ENCODE measurements at places on chromosomes 13 and 19.

GRCh38 chr13:21676611-21677021 lies 5.7 kb downstream of the FGF9 start:
- peak; percentile 66 for DNase-seq

DNA sequence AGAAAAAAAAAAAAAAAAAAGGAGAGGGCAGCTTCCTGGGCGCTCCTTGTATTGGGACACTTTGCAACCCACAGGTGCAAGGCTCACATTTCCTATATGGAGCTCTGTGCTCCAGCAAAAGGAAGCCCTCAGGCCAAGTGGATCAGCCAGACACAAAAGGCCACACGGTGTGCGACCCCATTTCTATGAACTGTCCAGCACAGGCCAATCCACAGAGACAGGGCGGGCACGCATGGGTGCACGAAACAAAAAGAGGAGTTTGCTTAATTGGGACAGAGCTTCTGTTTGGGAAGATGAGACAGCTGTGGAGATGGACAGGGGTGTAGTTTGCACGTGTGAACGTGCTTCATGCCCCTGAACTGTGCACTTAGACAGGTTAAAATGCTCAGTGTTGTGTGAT lies 31.6 kb upstream of the MATK start:
- no peak for DNase-seq

- peak; percentile 59 for DNase-seq
These were observed 60.0 kb downstream of the VWA8 start for GRCh38 chr13:41900918-41901317.

DNA sequence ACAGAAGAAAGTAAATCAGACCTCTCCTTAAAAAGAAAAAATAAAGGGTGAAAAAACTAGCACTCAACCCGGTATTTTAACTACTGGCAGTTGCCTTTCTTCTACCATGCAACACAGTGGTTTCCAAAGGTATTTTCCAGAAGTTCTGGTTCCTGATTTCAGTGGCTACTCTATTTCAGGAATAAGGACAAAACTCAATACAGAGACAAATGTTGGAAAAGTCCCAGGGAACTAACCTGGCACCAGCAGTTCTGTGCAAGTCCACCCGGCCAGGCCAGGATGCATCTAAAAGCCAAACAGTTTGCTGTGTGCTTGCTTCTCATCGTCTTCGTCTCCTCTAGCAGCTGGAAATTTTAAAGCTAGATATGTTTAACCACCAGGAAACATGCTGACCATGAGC lies 52.5 kb downstream of the FOXO1 start:
- DNase-seq: no peak

DNA sequence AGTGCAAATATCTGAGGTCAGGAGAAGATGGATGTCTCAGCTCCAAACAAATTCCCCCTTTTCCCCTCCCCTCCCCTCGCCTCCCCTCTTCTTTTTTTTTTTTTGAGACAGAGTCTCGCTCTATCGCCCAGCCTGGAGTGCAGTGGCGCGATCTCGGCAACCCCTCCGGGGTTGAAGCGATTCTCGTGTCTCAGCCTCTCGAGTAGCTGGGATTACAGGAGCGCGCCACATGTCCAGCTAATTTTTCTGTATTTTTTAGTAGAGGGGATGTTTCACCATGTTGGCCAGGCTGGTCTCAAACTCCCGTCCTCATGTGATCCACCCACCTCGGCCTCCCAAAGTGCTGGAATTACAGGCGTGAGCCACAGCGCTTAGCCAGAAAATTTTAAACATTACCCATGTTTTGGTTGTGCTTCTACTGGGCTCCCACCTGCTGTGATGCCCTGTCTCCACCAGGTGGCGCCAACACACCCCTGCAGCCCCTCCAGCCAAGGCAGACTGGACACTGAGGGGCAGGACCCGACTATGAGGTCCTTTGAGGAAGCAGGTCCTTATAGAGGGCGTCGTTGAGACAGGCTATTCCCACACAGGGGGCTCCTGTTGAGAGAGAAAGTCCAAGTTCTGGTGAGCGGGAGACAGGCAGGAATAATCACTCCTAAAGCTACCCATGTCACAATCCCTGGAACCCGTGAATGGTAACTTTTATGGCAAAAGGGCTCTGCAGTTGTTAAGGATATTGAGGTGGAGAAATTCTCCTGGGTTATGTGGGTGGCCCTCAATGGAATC lies 6.3 kb downstream of the ERICH4 start:
- peak; percentile 84 for DNase-seq

- no peak for DNase-seq
These were observed 167.5 kb upstream of the FREM2 start for GRCh38 chr13:38519229-38519911.

DNA sequence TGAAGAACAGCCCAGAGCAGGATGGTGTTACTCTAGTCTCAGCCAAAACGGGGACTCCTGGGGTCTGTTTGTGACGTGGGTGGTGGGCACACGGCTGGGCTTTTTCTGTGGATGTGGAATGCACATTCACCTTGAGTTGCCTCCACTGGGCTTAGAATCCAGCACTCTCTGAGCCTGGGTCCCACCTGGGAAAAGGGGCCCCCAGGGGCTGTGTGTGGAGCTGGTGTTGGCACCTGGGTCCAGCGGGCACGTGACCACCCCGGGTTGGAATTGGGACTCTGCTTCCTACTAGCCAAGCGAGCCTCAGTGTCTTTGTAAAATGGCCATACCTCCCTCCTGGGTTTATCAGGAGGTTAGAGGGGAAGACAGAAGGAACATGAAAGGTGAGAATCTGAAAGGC lies 29.2 kb upstream of the F2RL3 start:
- DNase-seq: no peak

DNA sequence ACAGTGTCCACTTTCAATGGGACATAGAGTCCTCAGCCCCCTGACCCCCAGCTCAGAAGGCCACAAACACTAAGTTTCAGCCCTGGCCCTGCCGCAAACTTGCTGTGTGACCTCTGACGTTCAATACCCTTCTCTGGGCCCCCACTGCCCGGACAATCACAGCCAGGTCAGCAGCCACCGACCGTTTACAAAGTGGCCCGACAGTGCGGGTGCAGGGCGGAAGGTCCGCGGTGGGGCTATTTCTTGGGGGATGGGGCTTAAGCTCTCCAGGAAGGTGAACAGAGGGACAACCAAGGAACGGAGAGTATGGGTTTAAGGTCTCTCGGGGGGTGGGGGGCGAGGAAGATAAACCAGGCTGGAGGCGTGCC lies 496 bp downstream of the SMIM7 start:
- DNase-seq: no peak

- DNase-seq: no peak
These were observed 14.7 kb downstream of the LACC1 start for GRCh38 chr13:43894438-43894837.

DNA sequence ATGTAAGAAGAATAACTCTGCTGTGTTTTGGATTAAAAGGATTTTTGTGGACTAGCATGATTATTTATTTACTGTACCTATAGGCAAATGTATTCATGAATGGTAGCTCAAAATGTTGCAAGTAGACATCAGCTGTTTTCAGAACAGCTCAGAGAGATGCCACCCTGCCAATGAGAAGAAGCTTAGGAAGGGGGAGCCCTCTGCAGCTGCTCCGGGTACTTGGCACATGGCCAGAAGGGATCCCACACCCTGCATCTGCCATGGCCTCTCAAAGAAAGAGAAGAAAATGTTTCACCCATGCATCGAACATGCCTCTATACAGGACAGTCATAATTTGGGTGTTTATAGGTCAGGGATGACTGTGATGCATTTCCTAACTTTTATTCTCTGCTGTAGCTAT lies 30.5 kb upstream of the MBNL2 start:
- no peak for DNase-seq

GRCh38 chr13:106407338-106407737 lies 128.1 kb downstream of the EFNB2 start:
- DNase-seq: no peak

DNA sequence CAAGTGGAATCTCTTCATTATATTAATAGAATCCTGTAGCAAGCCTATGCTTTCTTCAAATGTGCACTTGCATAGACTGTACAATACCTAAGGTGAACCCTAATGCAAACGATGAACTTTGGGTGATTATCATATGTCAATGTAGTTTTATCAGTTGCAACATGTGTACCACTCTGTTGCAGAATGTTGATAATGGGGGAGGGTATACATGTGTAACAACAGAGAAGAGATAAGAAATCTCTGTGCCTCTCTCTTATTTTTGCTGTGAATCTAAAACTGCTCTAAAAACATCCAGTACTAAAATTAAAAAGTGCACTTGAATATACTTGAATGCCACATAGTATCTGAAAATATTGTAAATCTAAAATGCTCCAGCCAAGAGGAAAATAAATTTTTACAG lies 820.8 kb upstream of the MIR17HG start:
- no peak for DNase-seq

- DNase-seq: no peak
These were observed 177.1 kb downstream of the RBM26 start for GRCh38 chr13:79228972-79229371.

DNA sequence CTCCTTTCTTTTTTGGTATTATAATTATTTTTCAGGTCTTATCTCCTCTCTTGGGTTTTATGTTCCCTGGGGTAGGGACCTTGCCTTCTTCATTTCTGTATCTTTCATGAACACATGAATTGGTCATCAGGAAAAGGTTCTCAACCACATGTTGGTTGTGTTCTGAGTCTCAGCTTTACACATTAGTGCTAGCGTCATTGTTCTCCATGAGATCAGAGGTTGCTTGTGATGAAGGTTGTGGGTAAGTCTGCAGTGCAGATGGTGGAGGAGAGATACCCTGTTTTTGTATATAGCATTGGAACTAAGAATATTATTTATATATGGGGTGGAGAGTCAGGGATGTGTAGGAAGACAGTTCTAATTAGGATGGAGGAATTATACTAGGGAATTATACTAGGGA lies 24.5 kb upstream of the CEACAM8 start:
- no peak for DNase-seq

DNA sequence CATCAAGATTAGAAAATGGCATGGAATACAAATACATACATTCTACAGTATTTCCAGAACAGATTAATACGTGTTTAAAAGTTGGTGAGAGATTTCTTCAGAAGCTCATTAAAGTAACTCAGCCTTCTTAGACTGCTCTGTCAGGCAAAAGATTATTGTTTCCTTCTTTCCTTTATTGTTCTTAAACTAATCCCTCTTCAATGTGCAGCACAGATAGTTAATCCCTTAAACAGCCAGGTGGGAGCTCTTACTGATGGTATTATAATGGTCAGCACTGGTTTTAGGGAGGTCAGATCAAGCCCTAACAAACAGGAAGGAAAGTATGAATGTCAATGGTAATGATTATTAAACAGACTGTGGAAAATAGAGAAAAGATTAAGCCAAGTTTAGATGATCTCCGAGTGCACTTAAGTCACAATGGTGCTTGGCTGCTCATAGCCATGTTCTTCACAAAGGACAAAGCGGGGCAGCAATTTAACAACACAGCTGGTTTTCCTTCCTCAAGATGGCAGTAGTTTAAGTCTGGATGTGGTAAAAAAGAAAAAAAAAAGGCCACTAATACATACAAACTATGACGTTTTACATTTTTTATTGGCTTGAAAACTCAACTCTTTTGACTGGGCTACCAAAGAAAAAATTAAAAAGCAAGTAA lies 992.6 kb downstream of the PCDH9 start:
- no peak for DNase-seq

GRCh38 chr19:43438291-43439031 lies 23.8 kb downstream of the TEX101 start:
- peak; percentile 43 for DNase-seq

DNA sequence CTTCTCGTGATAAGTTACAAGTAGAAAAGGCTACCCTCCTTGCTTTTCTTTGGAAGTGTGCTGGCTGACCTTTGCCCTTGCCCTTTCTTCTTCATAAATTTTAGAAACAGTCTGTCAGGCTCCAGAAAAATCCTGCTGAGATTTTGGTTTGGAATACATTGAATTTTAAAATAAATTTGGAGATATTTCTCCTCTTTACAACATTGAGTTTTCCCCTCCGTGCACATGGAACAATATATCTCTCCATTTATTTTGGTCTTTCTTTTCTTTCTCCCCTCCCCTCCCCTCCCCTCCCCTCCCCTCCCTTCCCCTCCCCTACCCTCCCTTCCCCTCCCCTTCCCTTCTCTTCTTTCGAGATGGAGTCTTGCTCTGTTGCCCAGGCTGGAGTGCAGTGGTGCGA lies 8.6 kb downstream of the KLK4 start:
- DNase-seq: no peak

DNA sequence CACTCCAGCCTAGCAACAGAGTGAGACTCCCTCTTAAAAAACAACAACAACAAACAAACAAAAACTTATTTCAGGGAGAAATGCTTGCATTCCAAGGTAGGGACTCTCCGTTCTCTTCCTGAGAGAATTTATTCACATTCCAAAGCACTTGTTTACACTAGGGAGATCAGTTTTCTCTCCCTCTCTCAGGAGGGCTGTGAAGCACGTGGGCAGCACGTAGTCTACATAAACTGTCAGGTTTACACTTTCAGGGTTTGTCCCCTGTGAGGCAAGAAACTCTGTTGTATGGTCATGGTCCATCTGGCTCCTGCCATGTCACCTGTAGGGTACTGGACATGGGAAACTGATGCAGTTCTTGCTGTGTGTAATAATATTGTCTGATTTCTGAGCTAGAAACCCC lies 31.6 kb downstream of the WDR87 start:
- DNase-seq: no peak

- DNase-seq: peak; percentile 55
These were observed 1.5 kb downstream of the ABHD17A start for GRCh38 chr19:1883784-1884183.

GRCh38 chr13:64041296-64041695 lies 2625.6 kb upstream of the PCDH20 start:
- DNase-seq: no peak

DNA sequence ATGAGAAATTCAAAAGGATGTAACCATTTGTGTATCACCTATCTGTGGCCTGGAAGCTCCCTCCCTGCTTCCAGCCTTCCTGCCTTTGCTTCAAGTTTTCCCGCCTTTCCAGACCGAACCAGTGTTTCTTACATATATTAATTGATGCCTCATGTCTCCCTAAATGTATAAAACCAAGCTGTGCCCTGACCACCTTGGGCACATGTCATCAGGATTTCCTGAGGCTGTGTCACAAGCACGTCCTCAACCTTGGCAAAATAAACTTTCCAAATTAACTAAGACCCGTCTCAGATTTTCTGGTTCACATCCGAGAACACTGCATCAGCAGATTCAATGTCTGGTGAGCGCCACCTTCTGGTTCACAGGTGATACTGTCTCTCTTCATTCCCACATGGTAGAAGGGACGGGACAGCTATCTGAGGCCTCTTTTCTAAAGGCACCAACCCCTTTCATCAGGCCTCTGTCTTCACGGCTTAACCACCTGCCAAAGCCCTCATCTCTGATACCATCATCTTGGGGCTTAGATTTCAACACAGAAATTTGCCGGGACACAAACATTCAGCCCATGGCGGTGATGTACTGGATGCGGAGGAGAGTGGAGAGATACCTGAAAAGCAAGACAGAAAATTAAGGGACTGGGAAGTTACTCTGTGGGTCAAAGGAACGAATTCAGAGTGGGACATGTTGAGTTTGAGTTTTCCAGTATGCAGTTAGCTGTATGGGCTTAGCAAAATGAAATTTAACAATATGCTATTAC lies 58.7 kb upstream of the PABPC3 start:
- DNase-seq: peak; percentile 69

GRCh38 chr19:53086949-53087348 lies 16.3 kb downstream of the ZNF160 start:
- DNase-seq: no peak

GRCh38 chr19:51815043-51815442 lies 20.1 kb downstream of the FPR3 start:
- DNase-seq: no peak

Measured in activated naive CD4-positive, alpha-beta T cell treated with anti-CD3 and anti-CD28 coated beads for 36 hours (primary cell).